ENCODE measurements at places on chromosomes 6 and 20. TPM values are rescaled to one million over a fixed set of nuclear protein-coding genes. Genes with fewer than 3 reads are reported as not detected.

TUBB2B gene
- polyA plus RNA-seq, result 2.2 TPM

TBCC gene
- 56.0 TPM for polyA plus RNA-seq

CYP21A2 gene
- polyA plus RNA-seq, result 2.2 TPM

SNAP25 gene
- polyA plus RNA-seq, result 0.04 TPM
